BE2C (cell line): ENCODE measurements at places on chromosomes 11 and 22.

GRCh38 chr11:12235947-12236743 lies 125.8 kb downstream of the MICAL2 start:
- DNase-seq, result no peak

GRCh38 chr22:32971276-32971675 lies 86.9 kb downstream of the SYN3 start:
- DNase-seq, result no peak

DNA sequence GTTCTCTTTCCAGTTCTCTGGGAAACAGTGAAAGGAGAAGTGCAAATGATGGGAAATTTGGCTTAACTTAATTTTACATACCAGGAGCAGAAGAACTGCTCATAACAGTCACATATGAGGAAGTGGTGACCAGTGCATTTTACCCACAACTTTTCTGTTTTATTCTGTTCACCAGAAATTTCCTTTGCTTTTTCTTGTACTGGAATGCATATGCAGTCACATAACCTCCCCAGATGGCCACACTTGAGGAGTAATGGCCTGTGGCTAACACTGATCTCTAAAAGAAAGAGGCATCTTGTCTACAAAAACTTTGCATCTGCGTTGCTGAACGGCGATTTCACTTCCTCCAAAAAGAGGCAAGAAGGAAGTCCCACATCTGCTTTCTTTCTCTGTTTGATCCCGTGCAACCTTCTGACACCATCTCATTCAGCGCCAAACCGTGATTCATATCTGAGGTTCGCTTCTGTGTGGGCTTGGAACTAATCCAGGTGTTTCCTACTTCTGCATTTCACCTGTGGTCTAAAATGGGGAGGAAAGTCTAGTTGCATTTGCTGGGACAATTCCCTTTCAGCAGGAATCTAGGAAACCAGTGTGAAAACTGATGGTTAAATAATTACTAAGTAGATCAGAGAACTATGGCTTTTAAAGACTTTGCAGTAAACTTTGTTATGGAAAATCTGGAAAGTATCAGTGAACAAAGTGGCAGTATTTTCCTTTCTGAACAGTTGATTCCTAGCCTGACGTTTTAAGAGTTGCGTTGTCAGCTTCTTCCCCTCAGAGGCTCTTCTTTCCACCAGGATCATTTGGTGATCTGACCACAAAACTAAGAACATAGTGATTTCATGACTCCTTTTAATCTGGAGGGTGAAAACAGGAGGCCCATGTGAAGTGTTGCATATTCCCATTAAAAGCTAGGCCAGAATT lies 4.2 kb upstream of the MPEG1 start:
- DNase-seq, result no peak

DNA sequence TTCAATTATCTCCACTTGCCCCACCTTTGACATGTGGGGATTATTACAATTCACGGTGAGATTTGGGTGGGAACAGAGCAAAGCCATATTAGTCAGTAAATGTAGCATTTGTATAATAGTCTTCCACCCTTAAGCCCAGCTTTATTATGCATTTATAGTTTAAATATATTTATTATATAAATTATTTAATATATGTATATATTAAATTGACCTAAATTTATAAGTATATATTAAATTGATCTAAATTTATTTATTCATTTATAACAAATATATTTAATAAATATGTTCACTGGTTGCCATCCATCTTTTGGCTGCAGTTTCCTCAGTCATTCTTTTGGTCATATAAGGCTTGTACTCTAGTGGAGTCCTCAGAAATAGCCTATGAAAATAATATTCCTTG lies 23.6 kb upstream of the CHORDC1 start:
- DNase-seq, result no peak

DNA sequence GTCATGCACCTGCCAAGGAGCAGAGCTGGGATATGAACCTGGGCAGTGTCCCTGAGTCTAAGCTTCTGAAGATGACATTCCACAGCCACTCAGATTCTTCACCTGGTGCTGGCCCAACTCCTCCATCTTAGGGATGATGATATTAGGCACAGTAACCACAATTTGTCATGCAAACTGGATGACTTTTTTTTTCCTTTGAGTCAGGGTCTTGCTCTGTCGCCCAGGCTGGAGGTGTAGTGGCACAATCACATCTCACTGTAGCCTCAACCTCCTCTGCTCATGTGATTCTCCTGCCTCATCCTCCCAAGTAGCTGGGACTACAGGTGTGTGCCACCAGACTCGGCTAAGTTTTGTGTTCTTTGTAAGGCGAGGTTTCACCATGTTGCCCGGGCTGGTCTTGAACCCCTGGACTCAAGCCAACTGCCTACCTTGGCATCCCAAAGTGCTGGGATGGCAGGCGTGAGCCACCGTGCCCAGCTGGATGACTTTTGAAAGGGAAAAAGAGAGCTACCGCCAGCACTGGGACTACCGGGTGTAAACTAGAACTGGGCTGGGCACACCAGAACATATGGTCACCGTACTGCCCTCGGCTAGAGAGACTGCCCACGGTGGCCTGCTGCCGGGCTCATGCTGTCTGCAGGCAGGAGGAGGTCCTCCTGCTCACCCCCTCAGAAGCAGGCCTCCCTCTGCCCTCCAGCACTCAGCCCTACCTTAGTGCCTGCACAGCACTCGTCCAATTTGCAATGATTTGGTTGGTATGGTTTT lies 77.7 kb downstream of the NAT10 start:
- DNase-seq, result no peak

GRCh38 chr22:36822581-36822980 lies 5.7 kb upstream of the PVALB start:
- no peak for DNase-seq

DNA sequence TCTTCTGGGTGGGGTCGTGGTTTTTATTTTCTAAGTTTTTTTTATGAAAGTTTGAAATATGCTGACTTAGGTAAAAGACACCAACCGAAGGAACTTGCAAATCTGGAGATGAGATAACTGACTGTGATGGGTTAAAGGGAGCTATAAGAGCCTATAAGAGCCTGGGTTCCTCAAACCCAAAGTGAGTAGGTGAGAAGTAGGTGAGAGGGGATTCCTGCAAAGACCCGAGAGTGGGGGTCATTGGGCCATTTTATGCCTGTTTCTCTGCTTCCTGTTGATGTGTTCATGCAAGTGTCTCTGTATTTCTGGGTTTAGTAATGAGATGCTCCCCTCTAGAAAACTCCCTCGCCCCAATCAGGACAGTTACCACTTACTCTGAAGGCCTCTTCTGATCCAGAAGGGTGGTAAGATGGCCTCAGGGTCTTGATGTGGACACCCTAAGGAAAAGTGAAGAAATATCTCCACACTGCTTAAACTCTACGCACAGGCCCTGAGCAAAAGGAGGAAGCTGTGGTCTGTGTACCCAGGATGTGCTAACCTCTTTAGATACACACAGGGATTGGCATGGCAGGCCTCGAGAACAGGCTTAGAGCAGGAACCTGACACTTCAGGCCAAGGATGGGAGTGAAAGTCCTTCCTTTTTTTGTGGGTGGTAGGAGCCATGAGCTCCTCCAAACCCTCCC lies 1.8 kb downstream of the FLI1 start:
- no peak for DNase-seq

DNA sequence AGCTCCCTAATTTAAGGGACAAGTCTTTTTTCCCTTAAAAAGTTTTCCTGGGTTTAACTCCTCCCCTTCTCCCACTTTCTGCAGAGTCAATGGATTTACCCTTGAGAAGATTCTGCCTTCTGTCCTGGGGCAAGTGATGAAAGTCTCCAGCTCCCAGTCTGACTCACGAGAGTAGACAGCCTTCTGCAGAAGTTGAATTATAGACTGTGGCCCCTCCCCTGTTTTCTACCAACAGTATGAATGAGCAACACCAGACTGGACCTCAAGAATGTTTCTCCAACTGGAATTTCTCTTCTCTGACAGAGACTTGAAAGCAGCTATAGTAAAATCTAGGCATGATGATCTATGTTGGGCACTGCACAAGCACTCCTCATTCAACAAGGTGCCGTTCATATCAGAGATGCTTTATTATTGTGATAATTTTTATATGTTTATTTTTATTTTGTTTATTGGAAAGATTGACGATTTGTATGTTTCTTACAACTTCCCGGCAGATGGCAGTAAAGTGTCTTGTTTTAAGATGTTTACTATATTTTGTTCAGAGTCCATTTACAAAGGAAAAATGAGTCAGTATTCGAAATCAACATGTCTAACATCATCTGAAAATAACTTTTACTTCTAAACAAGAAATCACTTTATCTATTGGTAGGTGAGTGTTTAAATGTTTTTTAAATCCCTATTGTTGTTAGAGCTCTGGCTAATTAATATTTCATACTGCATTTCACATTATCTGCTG lies 56.6 kb downstream of the LMO2 start:
- DNase-seq, result no peak

DNA sequence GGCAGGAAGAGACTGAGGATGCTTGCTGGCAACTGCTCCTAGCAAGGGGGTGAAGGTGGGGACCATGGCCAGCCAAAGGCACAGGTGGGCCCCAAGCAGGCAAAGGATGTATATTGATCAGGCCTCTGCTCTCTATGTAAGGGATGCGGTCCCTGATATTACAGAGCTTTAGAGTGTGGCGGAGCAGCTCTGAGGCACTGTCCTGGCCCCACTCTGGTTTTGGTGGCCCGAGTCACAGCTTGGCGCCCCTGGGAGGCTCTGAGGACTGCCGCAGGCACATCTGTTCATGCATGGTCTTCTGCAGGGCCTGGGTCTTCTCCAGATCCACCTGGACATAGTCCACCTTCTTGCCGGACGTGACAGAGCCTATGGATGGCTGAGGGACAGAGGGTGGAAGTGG lies 45.5 kb downstream of the GAB4 start:
- no peak for DNase-seq

- no peak for DNase-seq
These were observed 65.3 kb downstream of the ARFGAP2 start for GRCh38 chr11:47111318-47111804.

GRCh38 chr11:36057379-36058042 lies 113.6 kb downstream of the LDLRAD3 start:
- no peak for DNase-seq

DNA sequence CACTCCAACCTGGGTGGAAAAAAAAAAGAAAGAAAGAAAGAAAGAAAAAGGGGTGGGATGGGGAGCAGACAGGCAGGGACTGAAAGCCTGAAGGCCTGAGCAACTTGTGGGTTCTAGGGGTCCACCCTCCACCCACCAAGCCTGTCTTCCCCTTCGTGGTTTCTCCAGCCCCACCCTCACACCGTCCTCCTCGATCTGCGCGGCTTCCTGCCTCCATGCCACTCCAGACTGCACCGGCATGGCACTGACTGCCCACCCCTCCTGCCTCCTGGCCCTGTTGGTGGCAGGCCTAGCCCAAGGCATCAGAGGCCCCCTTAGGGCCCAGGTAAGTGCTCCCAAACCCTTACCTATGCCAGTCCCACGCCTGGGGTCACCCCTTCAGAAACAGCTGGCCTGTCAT lies at the start of gene CTSW:
CTSW (plus strand) TSS at position 221 of the 400 bp plus-strand sequence; CDS start at position 239, 18 bp downstream.
- no peak for DNase-seq

DNA sequence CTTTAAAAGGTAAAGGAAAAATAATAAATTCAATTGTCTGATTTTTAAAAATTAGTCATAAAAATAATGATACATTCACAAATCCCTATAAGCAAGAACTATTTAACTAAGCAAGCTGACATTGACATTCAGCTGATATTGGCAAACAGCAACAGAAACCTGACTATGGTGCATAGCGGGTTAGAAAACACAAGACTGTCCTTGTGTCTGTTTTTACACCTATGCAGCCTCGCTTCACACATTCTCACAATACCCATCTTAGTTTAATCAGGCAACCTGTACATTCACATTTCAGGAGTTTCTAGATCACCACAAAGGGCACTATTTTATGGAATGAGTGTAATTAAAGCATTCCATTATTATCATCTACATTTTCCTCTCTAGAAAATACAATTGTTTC lies 737.1 kb downstream of the KCNA4 start:
- DNase-seq, result no peak

DNA sequence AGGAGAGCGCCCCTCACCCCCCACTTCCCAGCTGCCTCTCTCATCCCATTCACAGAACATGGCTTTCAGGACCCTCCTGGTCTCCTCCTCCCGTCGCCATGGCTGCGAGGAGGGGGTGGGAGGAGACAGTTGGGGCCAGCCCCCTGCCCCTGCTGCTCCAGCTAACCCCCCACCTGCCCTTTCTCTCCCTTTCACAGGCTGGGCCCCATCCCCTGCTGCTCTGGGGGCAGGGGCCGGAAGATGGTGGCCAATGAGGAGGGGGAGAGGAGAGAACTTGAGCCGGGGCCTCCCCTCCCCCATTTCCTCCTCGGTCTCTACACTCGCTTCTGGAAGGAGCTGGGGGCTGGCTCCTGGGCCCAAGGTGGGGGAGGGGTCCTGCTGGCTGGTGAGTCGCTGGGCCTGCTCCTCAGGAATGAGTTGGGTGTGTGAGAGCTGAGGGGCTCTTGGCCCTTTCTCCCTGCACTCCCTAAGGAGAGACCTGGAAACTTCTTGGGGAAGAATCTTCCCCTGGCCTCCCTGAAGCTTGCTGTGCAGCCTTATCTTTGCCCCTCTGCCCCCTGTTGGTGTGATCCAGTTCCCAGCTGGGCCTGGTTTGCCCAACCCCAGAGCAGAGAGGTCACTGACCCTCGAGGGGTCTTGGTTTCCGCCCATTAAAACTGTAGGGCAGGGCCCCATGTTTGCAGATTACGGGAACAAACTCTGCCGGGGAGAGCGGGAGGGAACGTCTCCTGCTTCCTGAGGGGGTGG lies 10.2 kb downstream of the YPEL4 start:
- peak; percentile 28 for DNase-seq

GRCh38 chr11:78270971-78271370 lies 82.3 kb downstream of the USP35 start:
- DNase-seq, result no peak

DNA sequence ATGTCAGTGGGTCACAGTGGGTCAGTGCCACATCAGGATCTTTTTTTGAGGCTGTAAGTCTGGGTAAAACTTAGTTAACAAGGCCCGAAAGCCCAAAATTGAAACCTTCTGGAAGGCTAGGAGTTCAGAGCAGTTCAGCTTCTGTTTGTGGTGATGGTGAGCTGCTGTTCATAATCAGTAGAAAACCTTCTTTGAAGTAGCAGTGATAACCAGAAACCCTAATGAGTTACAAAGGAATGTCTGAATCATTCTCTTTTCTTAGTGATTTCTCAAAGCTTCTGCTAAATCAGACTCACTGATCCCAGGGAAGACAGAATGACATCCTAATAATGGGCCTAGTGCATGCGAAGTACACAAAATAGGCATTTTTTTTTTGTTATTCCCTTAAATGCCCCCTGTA lies 124.7 kb downstream of the PARVA start:
- DNase-seq, result no peak

- no peak for DNase-seq
These were observed 68.1 kb downstream of the ALX4 start for GRCh38 chr11:44241851-44242250.

DNA sequence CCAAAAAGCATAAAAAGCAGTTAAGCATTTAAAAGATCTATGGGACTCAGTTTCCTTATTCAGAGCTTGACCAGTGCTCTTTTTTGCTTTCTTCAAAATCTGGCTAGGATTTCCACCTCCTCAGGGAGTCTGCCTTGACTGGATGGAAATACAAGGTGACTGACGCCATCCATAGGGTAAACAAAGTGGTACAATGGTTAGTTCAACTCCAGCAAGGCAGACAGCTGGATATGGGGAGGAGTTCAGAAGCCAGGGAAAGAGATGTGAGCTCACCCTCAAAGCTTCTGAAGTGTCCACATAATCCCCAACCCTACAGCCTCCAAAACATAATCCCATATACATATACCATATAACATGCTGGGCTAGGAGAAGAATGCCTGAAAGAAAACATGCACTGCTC lies 52.0 kb downstream of the KIRREL3 start:
- DNase-seq, result no peak
